GM23338 (cell line): ENCODE measurements at places on chromosomes 1 and 21. TPM values are rescaled to one million over a fixed set of nuclear protein-coding genes. Genes with fewer than 3 reads are reported as not detected.

- no peak overlapping the region for H3K27ac ChIP-seq
- H3K27me3 ChIP-seq = no peaks in the 10 kb centered on the region
- H3K4me1 ChIP-seq = no peaks in the 10 kb centered on the region
Measured at GRCh38 chr1:67761091-67761490, 72.2 kb downstream of the GNG12 start.

- no peak overlapping the region for H3K4me3 ChIP-seq
- no peaks in the 10 kb centered on the region for H3K36me3 ChIP-seq
- DNase-seq = no peak
- no peaks in the 10 kb centered on the region for H3K4me1 ChIP-seq
- no peak overlapping the region for H3K27ac ChIP-seq
Measured at GRCh38 chr1:98388441-98388840, 273.1 kb upstream of the SNX7 start.

DNA sequence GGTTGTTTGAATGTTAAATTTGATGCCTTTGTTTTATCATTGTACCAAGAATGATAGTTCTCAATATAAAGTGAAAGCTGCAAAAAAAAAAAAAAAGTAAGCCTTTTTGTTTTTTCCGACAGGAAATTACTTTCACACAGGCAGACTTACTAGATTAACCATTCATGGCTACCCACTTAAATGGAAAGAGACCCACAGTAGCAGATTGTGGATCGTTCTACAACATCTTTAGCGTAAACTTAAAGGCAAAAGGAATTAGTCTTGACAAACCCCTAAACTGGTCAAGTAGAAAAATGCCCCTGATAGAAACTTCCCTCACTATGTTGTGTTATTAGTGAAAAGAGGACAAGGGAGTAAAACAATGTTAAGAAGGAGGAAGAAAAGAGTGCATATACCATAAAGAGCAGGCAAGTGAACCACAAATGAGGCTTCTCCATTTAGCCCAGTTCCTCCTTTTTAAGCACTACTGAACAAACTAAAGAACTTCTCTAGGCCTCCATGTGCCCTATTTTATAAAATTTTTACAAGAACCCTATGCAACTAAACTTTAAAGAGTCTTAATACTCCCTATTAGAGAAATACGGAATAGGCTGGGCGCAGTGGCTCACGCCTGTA is 1560.3 kb downstream of the MRPL39 start:
- no peaks in the 10 kb centered on the region for H3K36me3 ChIP-seq
- H3K4me1 ChIP-seq = no peaks in the 10 kb centered on the region
- H3K27me3 ChIP-seq = no peaks in the 10 kb centered on the region
- DNase-seq = no peak
- H3K27ac ChIP-seq = no peak overlapping the region

GRCh38 chr1:241086686-241087085 is 270.3 kb downstream of the RGS7 start:
- H3K27me3 ChIP-seq = no peaks in the 10 kb centered on the region
- H3K4me1 ChIP-seq = no peaks in the 10 kb centered on the region
- no peak overlapping the region for H3K4me3 ChIP-seq
- DNase-seq = no peak
- H3K36me3 ChIP-seq = no peaks in the 10 kb centered on the region

DNA sequence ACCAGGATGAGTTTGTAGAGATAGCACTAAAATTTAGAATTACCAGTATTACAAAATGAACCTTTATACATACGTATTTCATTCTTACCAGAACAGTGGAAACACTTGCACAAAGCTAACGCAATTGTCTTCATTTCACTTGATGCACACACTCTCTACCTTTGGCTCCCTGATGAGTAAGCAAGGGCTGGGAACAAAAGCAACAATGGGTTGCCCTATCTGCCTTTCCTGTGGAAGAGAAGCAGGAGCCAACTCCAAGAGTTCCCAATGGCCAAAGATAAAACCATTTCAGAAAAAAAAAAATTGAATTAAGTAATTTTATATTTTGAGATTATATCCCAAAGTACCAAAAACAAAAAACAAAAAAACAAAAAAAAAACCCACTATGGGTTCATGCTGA is 344.1 kb upstream of the GREM2 start:
- H3K4me1 ChIP-seq = peaks cover 11% of the 10 kb centered on the region
- DNase-seq = peak; percentile 12
- H3K27me3 ChIP-seq = no peaks in the 10 kb centered on the region
- H3K4me3 ChIP-seq = no peak overlapping the region

DNA sequence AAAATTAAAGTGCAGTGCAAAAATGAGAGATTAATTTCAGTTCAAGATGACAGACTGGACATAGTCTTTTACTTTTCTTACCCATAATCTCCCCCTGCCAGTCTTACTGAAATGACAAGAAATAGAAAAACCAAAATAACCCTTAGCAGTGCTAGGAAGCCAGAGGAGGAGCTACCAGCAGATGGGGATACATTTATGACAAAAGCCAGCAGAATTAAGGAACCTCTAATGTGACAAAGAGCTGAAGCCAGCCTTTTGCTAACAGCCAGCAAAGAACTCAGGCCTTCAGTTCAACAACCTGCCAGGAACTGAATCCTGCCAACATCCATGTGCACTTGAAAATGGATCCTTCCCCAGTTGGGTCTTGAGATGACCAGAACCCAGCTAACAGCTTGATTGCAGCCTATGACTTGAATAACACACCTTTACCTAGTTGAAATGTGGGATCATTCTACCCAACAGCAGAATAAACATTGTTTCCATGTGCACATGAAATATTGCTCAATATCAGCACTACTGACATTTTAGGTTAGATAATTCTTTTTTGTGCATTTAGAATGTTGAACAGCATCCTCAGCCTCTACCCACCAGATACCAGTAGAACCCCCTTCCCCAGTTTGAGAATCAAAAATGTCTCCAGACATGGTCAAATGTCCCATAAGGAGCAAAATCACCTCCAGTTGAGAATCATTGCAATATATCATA is 7.9 kb upstream of the TRAF5 start:
- H3K36me3 ChIP-seq = peaks cover 5% of the 10 kb centered on the region
- H3K4me3 ChIP-seq = no peak overlapping the region
- no peaks in the 10 kb centered on the region for H3K4me1 ChIP-seq
- no peak for DNase-seq
- H3K27ac ChIP-seq = no peak overlapping the region

DNA sequence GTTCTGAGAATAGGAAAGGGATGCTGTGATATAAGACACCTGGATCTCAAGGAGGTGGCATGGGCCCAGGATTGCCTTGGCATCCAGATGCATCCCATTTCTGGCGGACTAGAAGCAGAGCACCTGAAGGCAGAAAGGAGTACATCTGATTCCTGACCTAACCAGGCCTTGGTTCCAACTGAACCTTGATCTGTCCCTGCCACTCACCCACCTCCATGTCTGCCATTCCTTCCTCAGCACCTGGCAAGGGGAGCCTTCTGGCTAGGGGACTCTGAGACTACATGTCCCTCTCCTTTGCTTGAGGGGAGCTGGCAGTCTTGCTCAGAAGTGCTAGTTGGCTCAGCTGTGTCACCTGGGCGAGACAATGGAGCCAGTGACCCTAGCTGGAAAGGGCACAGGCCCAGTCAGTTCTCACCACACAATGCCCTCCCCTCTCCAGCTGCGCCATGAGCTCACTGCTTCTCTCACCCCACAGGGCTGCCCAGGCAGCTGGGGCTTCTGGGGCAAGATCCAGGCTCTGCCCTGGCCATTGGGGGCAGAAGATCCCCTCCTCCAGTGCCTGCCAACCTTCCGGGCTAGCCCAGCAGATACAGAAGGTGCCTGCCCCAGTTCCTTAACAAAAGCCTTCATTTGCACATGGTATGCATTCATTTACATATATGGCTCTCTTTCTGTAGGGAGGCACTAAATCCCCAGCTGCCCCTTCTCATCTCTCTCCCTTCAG is 2.9 kb downstream of the IGSF8 start:
- H3K27me3 ChIP-seq = no peaks in the 10 kb centered on the region
- peak; percentile 87 for DNase-seq
- peaks cover 7% of the 10 kb centered on the region for H3K36me3 ChIP-seq
- peaks cover 39% of the 10 kb centered on the region for H3K4me1 ChIP-seq
- H3K27ac ChIP-seq = peak overlapping the region; percentile 92
- peak overlapping the region; percentile 97 for H3K4me3 ChIP-seq

- H3K4me3 ChIP-seq = peak overlapping the region; percentile 70
- peak overlapping the region; percentile 92 for H3K27ac ChIP-seq
- H3K4me1 ChIP-seq = peaks cover 14% of the 10 kb centered on the region; the same call in 1 of the 2 replicates
- H3K36me3 ChIP-seq = no peaks in the 10 kb centered on the region
- no peaks in the 10 kb centered on the region for H3K27me3 ChIP-seq
Measured at GRCh38 chr1:227317523-227318015, 723 bp downstream of the CDC42BPA start.

GRCh38 chr1:179831852-179832699 is 45.5 kb downstream of the TOR1AIP2 start:
- H3K4me1 ChIP-seq = peaks cover 7% of the 10 kb centered on the region
- no peak overlapping the region for H3K4me3 ChIP-seq
- H3K27me3 ChIP-seq = no peaks in the 10 kb centered on the region
- no peaks in the 10 kb centered on the region for H3K36me3 ChIP-seq
- H3K27ac ChIP-seq = no peak overlapping the region

DNA sequence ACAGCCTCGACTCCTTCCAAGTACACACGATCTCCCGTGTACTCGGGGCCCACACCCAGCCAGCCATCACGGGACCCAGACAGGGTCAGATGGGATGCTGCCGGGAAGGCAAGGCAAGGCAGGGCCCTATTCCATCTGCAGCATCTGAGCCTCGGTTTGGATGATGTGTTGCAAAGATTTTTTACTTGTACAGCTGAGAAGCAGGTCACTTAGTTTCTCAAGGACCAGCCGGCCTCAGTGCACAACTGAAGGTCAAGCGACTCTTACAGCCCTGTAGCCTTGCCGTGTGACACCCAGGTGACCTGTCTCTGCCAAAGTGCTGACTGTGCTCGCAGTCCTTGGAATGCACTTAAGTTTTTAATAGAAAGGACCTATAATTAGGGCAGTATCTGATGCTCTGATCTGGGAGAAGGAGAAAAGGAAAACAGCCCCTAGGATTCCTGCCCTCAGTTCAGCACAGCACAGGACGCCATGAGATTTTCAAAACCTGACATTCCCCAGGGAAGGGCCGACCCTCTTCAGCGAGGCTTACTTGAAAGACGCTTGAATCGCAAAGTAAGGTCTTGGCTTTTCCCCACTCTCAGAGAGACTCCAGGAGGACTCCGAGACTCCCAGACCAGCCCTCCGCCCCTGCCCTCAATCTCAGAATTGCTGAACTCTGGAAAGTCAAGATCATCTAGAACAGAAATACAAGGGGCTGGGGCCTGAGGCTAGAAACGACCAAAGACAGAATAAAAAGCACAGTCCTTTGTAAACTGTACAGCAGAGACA is 1.3 kb downstream of the GPR157 start:
- no peak for DNase-seq
- H3K36me3 ChIP-seq = no peaks in the 10 kb centered on the region
- H3K4me1 ChIP-seq = no peaks in the 10 kb centered on the region; the same call in 1 of the 2 replicates
- no peak overlapping the region for H3K27ac ChIP-seq
- H3K4me3 ChIP-seq = peak overlapping the region; percentile 76

- H3K27ac ChIP-seq = no peak overlapping the region
- H3K27me3 ChIP-seq = no peaks in the 10 kb centered on the region
- no peaks in the 10 kb centered on the region for H3K4me1 ChIP-seq
- no peak overlapping the region for H3K4me3 ChIP-seq
- no peak for DNase-seq
Measured at GRCh38 chr1:162279136-162279498, 97.5 kb downstream of the SPATA46 start.

GRCh38 chr1:156756355-156756754 is 4.9 kb upstream of the HDGF start:
- H3K27ac ChIP-seq = no peak overlapping the region
- no peak overlapping the region for H3K4me3 ChIP-seq
- no peaks in the 10 kb centered on the region for H3K27me3 ChIP-seq
- peaks cover 16% of the 10 kb centered on the region; the same call in 1 of the 2 replicates for H3K4me1 ChIP-seq
- DNase-seq = no peak

DNA sequence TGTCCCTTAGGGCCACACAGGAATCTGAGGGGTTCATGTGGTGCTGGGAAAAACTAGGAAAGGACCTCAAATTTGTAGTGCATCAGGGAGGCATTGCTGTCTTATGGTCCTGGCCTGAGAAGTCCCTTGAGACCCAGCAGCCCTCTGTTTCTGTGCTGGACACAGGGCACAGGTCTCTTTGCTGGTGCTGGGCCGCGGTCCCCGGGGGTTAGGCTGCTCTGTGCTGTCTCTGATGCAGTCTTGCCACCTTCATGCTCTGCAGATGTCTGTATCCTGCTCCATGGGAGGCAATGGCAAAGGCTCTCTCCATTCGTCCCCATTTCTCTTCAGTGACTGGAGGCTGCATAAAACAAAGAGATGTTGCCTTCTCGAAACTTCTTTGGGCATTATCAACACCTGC is 13.0 kb downstream of the EDARADD start:
- H3K36me3 ChIP-seq = no peaks in the 10 kb centered on the region
- no peak overlapping the region for H3K27ac ChIP-seq
- no peaks in the 10 kb centered on the region for H3K27me3 ChIP-seq

DNA sequence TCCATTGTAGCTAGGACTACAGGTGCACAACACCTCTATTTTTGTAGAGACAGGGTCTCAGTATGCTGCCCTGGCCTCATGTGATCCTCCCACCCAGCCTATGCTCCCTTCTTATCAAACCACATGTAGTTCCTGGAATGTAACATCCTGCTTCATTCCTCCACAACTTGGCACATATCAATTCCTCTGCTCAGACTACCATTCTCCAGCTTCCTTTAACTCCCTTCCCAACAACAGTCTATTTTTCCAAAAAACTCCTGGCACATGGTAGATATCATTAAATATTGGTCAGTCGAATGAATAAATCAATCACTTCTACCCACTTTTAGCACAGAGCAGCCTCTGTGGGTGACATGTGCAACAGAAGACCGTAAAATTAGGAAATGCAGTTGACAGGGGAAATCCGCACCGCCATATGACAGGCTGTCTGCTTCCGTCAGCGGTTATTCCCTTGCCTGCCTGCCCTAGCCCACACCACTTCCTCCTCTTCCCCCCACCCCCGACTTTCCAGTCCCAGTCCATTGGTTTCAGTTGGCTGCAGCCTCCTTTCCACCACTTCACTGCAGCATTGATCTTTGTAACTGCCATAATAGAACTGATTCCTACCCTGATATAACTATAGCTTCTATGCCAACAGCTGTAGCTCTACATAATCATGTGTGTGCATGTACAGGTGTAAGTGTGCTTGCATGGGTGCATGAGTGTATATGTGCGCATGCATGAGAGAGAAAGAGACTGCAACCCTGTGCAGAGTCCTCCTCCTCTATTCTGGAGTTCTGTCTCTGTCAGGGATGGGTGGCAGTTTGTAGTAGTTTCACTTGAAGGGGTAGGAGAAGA is 6.8 kb upstream of the AKR1A1 start:
- peak; percentile 33 for DNase-seq
- no peak overlapping the region for H3K4me3 ChIP-seq
- no peak overlapping the region for H3K27ac ChIP-seq
- no peaks in the 10 kb centered on the region for H3K27me3 ChIP-seq
- H3K36me3 ChIP-seq = no peaks in the 10 kb centered on the region

GPR37L1 gene
- polyA plus RNA-seq = 0.08 and 0.19 TPM in 2 replicates

AMY2B gene
- 0.64 and 2.5 TPM in 2 replicates for polyA plus RNA-seq

RPAP2 gene
- polyA plus RNA-seq = 19.8 and 26.6 TPM in 2 replicates

S1PR1 gene
- 2.6 and 2.7 TPM in 2 replicates for polyA plus RNA-seq

FCN3 gene
- 0.66 TPM in 1 of 2 replicates, not detected in the other for polyA plus RNA-seq

LCE2A gene
- polyA plus RNA-seq = not detected in 2 replicates
